Endodermal cell (in vitro differentiated cells): ENCODE measurements at places on chromosomes 4 and X. TPM values are rescaled to one million over a fixed set of nuclear protein-coding genes. Genes with fewer than 3 reads are reported as not detected.

GRCh38 chr4:113445286-113445685 is 316.3 kb downstream of the CAMK2D start:
- DNase-seq = no peak

DNA sequence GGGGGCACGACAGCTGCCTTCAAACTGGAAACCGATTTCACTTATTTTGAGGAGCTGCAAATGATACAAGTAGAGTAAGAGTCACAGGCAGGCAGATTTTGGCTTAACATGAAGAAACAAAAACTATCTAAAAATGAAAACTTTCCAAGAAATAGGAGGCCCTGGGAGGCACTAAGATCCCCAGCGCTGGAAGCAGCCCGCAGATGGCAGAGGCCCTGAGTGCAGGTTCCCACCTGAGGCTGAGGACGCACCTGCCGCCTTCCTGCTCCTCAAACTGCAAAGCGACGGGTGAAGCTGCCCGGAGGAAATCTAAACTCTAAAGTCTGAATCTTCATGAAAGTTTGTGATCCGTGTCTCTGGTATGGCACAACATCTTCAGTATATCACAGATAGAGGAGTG is 138.7 kb downstream of the AFAP1 start:
- DNase-seq = no peak

The CCSER1 gene
- total RNA-seq = 0.88 and 1.1 TPM in 2 replicates

DNA sequence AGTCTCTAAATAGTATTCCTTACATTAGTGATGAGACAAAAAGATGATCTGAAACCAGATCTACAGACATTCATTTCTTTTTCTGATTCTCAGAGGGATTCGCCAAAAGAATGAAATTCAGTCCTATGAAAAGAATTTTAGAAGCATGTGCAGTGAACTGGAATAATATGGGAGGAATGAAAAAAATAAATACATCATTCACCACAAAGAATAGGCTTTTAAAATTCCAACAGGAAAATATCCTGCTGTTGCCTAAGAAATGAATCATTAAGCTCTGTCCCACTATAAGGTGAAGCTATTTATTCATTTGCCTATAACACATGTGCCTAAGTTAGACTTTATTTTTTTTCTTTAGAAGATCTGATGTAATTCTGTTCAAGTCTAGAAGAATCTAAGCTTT is 165.9 kb downstream of the IL15 start:
- DNase-seq = no peak

DNA sequence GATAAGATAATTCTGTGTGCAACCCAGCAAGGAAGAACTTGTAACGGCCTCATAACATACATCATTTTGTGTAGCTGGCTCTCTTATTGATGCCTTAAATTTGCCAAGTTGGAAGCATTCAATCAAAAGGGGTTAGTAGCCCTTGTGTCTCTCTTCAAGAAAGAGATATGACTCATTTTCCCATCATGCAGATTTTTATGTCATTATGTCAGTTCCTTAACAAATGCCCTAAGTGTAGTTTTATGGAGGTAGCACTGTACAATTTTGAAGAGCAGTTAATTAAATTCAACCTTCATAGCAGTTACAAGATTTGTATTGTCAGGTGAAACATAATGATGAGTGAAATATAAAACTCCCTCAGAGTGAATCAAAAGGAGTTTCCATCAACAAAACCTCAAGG is 215.6 kb downstream of the GRIA3 start:
- no peak for DNase-seq

DNA sequence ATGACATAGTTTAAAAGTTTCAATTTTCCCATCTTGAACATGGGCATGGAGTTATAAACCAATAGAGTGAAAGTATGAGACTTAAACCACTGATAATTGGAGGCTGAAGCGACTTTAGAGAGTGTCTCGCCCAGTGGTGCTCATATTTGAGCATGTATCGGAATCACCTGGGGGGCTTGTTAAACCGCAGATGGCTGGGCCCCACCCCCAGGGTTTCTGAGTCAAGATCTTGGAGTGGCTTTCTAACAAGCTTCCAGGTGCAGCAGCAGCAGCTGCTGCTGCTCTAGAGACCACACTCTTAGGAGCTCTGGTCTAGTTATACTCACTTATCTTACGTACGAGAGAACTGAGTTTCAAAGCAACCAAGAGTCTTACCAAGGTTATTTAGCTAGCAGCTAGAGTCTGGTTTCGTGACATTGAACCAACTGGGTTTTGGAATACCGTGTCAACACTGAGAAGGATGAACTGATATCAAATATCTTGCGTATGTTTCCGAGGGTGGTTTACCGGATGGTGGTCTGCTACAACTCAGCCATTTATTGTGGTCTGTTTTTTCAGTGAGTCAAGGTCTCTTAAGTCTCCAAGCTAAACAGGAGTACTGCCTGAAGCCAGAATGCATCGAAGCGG is 5.9 kb downstream of the PHEX start:
- DNase-seq = no peak

DNA sequence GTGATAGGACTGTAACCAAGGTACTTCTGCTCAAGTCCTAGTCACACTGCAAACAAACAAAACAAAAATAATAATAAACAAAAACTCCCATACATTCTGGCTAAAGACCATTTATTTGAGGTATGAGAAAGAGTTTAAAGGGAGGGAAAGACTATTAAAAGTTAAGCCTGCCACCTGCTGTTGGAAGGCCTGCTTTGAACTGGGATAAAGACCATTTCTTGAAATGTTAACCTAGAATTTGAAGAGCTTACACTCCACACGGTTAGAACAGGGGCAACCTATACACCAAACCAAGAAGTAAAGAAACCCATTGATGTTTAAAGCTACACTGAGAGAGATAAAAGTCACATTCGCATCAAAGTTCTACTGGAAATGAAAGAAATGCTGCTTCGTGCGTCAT is 548.7 kb upstream of the DIPK2B start:
- DNase-seq = no peak

- no peak for DNase-seq
These were observed 41.3 kb downstream of the MND1 start for GRCh38 chr4:153385784-153386183.

DNA sequence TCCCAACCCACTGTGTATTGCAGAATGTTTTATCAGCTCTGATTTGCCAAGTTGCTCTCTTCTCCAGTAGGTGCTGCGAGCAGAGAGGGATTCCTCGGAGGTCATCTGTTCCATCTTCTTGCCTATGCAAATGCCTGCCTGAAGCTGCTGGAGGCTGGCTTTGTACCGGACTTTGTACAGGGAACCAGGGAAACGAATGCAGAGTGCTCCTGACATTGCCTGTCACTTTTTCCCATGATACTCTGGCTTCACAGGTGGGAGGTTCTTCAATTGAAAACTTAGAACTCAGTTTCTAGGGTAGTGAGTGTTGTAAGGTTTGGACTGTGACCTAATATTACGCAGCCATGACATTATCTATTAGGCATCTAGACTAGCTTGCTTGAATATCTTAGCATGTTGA is 24.9 kb downstream of the AR start:
- no peak for DNase-seq

The AGA gene
- 15.7 and 15.8 TPM in 2 replicates for total RNA-seq

GRCh38 chr4:17786567-17786966 is 5.1 kb upstream of the FAM184B start:
- DNase-seq = no peak

DNA sequence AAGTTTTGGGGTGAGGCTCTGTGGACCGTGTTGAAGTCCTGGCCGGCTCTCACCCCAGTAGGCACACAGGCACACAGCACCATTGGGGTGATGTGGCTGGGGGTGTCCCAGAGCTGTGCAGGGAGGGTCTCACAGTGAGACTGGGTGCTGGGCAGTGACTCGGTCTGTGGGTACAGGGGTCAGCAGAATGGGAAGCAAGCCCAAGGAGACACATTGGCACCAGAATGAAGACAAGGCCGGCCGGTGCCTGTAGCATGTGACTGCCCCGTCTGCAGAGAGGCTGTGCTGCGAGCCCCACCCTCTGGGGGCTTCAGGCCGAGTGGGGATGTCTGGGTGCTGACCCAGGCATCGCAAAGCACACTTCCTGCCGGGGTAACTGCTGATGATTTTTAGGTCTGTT is 5.2 kb downstream of the MAEA start:
- DNase-seq = no peak

DNA sequence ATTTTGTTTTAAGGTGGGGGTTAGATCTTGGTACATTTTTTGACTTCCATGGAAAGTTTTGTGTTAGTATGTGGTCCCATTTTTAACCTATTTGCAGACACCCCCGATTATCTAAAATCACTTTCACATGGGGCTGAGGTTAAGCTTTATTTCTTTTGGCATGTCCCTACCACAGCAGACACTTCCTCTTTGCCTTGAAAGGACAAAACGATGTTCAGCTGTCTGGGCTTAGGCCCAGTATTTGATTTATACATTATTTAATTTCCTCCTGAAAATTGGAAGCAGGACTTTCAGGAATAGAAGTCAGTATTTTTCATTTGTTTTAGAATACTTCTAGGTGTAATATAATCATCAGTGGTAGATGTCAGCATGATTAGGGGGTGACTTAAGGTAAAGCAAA is 112.4 kb upstream of the SPRY1 start:
- no peak for DNase-seq

GRCh38 chr4:47791965-47792364 is 45.9 kb downstream of the CORIN start:
- DNase-seq = no peak

The PABPC4L gene
- total RNA-seq = 5.1 to 7.5 TPM (median 7.3 TPM) in 3 replicates
